ENCODE measurements at places on chromosomes 1 and 21.

DNA sequence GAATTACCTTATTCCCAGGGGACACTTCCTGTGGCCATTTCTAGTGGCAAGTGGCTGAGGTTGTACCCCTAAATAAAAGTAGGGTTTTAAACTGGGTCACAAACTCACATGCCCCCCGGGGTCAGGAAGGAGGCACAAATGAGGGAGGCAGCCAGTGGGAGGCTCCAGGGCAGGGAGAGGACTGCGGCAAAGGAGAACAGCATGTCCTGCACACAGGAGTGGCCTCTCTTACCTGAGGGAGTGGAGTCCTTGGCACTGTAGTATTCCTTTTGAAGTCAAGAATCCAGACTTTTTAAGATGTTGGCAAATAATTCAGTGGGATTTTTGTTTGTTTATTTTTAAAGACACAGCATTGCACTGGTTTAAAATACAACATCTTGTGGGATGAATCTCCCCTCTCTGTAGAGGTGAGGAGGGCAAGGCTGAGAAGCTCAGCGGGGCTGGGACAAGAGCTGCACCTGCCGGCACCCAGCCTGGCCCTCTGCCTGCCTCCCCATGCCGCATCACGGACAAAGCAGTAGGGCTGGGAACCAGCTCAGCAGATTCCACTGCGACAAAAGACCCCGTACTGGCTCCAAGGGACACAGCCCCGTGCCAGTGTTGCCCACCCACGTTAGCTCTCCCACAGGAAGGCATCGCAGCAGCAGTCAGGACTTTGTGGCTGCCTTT lies 22.2 kb downstream of the SPSB1 start:
- DNase-seq = no peak

GRCh38 chr1:152919071-152919470 lies 10.7 kb downstream of the IVL start:
- DNase-seq = no peak

GRCh38 chr1:97451046-97451826 lies 469.6 kb downstream of the DPYD start:
- DNase-seq = no peak

DNA sequence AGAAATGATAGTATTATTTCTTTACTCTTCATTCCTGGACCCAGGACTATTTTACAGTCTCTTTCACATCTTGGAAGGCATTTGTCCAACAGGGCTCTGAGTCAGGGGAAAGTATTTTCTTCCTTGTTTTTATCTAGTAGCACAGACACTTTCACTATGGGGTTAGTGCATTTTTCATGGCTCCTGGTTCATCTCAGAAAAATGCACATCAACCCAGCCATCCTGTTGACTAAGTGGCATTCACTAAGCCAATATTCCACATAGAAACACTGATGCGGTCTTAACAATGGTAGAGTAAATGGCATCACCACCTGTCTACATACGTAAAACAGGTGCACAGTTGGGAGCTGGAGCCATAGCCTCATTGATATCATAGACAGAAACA lies 87.4 kb upstream of the C1orf21 start:
- DNase-seq = no peak

GRCh38 chr21:43611598-43612369 lies 47.5 kb downstream of the HSF2BP start:
- no peak for DNase-seq

All from skin of body (tissue), 3 donors.